ENCODE measurements at places on chromosomes 4 and X.

DNA sequence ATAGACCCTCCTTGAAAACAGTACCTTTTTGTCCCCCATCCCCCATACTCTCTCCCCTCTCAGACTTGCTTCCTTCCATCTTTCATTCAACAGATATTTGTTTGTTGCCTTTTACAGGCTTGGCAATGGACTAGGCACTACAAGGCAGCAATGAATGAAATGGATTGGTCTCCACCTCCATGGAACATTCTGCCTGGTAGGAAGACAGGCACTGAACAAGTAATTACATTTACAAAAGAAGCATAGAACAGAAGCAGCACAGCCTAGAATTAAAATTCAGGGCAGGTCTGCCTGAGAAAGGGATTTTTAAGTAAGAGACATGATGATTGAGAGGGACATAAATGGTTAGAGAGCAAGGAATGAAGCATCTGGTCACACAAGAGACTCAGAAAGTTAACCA is 346.1 kb downstream of the GRXCR1 start:
- DNase-seq: no peak

DNA sequence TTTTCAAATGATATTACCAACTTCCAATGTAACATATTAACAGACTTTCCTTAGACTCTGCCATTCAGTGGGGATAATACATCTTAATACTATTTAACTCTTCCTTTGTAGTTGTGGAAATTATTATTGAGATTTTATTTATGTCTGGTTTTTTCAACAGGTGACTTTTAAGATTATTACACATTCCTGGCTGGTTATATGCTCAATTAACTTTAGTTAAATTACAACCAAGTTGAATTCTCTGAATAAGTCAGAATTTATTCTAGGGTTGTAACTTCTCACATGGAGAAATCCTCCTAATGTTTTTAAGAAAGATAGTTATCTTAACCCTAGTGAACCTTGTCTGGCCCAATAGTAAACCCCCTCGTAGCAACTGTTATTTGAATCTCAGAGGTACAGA is 107.3 kb downstream of the SLC10A6 start:
- no peak for DNase-seq

GRCh38 chr4:24748758-24749350 is 46.5 kb upstream of the SOD3 start:
- no peak for DNase-seq

DNA sequence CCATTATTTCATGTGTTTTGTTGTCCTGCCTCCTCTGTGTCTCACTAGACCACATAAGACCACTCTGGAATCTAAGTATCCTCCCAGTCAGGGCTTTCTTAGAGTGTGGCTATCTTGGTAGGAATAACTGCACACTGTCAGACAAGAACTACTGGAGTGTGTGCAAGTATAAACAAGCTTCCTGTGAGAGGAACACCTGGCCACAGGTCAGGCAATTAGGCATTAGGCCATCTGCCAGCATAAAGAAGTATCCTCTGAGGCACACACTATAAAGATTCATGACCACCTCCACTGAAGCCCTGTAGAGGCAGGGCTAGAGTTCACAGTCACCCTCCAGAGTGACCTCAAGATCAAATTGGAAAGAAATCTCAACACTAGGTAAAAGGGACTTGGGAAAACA is 507.0 kb upstream of the PABPC4L start:
- no peak for DNase-seq

DNA sequence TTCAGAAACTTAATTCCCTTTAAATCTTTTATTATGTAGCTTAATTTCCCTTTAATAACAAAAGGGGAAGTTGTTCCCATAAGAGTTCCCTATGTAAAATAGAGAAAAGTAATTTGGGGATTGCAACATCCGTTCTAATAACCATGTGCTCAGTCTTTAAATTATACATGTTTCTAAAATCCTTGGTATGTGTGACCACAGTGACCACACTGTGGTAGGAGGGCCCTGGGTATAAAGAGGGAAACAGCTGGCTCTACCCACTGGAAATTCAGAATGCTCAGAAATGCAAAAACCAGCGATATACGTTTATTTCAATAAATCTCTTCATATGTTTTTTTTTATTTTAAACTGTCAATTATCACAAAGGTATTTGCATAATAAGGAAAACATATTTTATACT is 219.1 kb downstream of the FGF13 start:
- DNase-seq: no peak

DNA sequence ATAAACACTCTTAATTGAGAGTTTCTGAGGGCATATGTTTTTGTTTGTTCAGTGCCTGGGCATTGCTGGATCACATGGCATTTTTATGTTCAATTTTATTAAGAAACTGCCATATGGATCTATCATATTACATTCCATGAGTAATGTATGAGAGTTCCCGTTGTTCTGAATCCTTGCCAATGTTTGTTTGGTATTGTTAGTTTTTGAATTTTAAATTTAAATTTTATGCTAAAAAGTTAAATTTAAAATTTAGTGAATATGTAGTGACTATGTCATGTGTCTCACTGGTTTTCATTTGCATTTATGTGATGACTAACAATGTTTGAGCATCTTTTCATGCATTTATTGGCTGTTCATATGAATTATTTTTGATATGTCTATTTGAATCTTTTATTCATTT is 54.8 kb upstream of the GEMIN8 start:
- DNase-seq: no peak

GRCh38 chrX:154321594-154321993 is 26.0 kb downstream of the TKTL1 start:
- DNase-seq: no peak

DNA sequence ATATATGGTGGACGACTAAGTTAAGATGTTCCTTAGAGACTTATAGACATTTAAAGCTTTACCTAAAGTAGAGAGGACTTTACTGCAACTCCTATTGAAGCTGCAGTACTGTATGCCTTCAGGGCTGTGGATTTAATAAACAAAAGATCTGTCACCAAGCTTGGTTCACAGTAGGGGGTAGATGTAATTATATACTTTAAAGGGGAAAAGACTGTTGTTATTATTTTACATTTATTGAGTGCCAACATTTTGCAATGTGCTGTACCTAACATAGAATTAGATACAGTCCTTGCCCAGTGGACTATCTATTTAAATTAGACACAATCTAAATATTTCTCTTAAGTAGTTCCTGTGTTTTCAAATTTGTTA is 67.2 kb downstream of the SLIT2 start:
- no peak for DNase-seq

GRCh38 chr4:162952232-162952631 is 214.5 kb downstream of the NAF1 start:
- DNase-seq: no peak

DNA sequence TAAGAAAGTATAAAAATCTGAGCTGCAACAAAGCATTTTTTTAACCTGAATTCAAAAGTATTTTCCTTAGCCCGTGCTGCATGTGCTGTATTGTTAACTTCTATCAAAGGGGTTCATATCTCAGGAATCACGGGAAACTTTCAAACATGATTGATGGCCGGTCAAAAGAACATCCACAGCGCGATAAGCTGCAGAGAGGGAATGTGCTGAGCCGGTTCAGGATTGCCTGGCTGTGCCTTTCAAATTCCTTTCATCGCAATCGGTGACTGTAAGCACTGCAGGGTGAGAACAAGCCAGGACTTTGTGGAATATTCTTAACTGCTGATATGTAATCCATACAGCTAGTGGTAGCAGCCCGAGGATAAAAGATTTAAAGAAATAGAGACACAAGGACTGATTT is 210.9 kb upstream of the NOCT start:
- no peak for DNase-seq

- no peak for DNase-seq
These were observed 11.3 kb upstream of the PCYT1B start for GRCh38 chrX:24658421-24658820.

GRCh38 chr4:145154573-145154972 is 25.8 kb downstream of the OTUD4 start:
- DNase-seq: no peak

DNA sequence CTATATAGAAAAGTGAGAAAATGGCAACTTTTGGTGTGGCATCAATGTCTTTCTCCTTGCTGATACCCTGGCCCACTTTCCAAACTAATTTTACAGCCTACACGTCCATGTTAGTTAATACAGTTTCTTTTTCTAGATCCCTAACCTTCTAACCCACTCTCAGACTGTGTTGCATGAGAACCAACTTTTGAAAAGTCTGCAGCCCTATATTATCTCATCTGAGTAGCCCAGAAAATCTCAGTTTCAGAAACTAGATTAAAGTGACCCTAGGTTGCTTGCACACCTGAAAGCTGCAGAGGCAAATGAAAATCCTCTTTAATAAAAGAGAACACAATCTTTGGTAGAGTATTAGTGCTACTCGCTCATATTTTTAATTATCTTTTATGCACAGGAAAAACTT is 371.6 kb upstream of the EMCN start:
- DNase-seq: no peak

GRCh38 chrX:70445951-70446350 is 1.3 kb downstream of the DLG3 start:
- DNase-seq: no peak

GRCh38 chrX:85569096-85569495 is 189.6 kb upstream of the POF1B start:
- no peak for DNase-seq

- no peak for DNase-seq
These were observed 602 bp downstream of the PRKX start for GRCh38 chrX:3712870-3713224.

DNA sequence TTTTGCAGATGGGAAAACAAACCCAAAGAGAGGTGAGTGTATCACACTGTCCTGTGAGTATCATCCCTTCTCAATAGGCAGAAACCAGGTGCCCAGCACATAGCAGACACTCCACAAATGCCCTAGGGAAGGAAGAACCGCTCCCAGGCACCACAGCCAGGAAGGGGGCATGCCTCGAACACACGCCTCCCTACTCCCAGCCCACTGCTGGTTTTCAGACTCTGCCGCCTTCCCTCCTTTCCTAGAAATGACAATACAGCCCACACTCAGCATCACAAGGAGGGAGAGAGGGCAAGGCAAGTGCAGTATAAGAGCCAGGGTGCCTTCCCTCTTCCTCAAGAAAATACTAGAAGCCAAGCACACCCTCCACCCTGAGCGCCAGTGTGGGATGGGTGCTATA is 16.2 kb downstream of the JAKMIP1 start:
- DNase-seq: no peak

DNA sequence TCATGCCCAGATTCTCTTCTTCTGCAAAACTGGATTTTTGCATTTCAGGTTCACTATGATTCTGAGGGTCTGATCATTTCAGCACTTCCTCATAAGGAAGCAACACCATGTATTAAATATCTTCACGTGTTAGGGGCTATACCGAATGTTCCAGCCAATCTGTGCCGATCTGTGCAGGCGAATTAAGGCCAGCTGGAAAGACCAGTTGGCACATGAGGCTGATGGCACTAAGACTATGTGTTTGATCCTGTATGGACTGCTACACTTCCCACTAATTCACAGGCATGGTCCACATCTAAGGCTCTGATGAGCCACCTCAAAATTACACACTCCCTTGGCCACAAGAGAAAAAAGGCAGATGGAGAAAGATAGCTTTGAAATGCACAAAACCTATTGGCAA is 28.8 kb downstream of the KDR start:
- no peak for DNase-seq

- no peak for DNase-seq
These were observed 6.7 kb downstream of the ZNF81 start for GRCh38 chrX:47843363-47843762.

GRCh38 chr4:13159041-13159620 is 325.0 kb downstream of the RAB28 start:
- DNase-seq: no peak

GRCh38 chr4:139054791-139055505 is 39.4 kb downstream of the NOCT start:
- no peak for DNase-seq

DNA sequence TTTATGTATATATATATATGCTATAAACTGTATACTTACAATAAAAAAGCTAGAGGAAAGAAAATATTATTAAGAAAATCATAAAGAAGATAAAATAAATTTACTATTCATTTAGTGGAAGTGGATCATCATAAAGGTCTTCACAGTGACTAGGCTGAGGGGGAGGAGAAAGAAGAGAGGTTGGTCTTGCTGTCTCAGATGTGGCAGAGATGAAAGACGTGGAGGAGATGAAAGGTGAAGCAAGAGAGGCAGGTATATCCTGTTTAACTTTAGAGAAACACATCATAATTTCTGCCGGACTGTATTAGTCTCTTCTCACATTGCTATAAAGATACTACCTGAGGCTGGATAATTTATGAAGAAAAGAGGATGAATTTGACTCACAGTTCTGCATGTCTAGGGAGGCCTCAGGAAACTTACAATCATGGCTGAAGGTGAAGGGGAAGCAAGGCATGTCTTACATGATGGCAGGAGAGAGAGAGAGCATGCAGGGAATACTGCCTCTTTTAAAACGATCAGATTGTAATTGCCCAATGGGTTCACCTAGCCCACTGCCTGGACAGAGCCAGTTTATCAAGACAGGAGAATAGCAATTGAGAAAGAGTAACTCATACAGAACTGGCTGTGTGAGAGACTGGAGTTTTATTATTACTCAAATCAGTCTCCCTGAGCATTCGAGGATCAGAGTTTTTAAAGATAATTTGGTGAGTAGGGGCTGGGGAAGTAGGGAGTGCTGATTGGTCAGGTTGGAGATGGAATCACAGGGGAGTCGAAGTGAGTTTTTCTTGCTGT is 22.1 kb upstream of the RRAGB start:
- no peak for DNase-seq

DNA sequence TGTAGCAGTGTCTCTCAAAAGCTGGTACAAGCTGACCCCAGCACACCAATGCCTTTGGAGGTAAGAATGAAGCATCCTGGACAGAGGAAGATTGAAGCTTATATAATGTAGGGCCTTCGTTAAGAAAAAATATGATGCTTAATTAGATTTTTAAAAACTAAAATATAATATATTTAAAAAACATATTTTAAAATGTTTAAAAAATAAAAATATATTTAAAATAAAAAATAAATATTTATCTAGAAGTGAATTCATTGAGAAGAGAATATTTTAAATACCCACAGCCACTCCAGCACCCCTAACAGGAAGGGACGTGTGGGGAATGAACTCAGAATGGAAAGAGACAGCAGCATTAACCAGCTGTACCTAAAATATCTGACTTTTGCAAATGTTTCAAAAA is 65.1 kb upstream of the DDX53 start:
- no peak for DNase-seq

DNA sequence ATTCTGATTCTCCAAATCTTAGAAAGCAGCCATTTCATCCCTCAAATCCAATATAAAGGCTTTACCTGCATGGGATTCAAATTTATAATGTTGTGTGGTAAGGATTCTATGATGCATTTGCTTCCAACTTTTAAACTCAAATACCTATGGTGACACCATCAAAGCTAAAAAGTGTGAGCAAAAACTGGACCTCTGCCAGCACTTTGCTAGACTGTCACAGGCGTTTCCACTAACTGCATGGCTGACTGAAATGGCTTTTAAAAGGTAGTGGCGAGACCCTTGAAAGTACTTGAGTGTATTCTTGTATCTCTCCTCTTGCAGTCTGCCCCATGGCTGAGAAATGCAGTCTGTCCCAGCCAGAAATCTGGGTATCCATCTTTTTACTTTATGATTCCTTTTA is 169.4 kb downstream of the AMELX start:
- DNase-seq: no peak

- no peak for DNase-seq
These were observed 48.4 kb upstream of the SEC24B start for GRCh38 chr4:109385260-109385659.

GRCh38 chr4:149823769-149824221 is 8.2 kb upstream of the IQCM start:
- no peak for DNase-seq

GRCh38 chrX:142233400-142233799 is 28.3 kb upstream of the MAGEC2 start:
- no peak for DNase-seq

Measured in renal cortex interstitium (tissue), 15 donors.